ENCODE measurements at places on chromosomes 7 and 10. TPM values are rescaled to one million over a fixed set of nuclear protein-coding genes. Genes with fewer than 3 reads are reported as not detected.

HPS6 gene
- 9.4 TPM for polyA plus RNA-seq

CPED1 gene
- polyA plus RNA-seq = 0.29 TPM

ANKRD30A gene
- not detected for polyA plus RNA-seq

UCN3 gene
- not detected for polyA plus RNA-seq

PCDH15 gene
- not detected for polyA plus RNA-seq

PRTFDC1 gene
- 0.98 TPM for polyA plus RNA-seq

RPEL1 gene
- polyA plus RNA-seq = 0.02 TPM

VPS37D gene
- 0.45 TPM for polyA plus RNA-seq

Data from esophagus (tissue), 2 donors.